Activated T-helper 1 cell treated with anti-CD3 and anti-CD28 coated beads, Interleukin-12 subunit alpha, Interleukin-12 subunit beta, Interleukin-2, Interleukin-4 antibody, amounts not matched to agents 30 ng/mL and 10 ng/mL and 1 ng/mL, durations not matched to agents 14 hours and 24 hours and 36 hours (primary cell): ENCODE measurements at places on chromosomes 16 and 17. TPM values are rescaled to one million over a fixed set of nuclear protein-coding genes. Genes with fewer than 3 reads are reported as not detected.
A peak's percentile ranks its signal among the peaks of the same experiment; 100 is the strongest.

FAM83G gene
- total RNA-seq = 13.0 and 13.2 TPM in 2 replicates

OR4D1 gene
- total RNA-seq = 0.10 and 0.26 TPM in 2 replicates

CHST4 gene
- not detected in 2 replicates for total RNA-seq

IFT20 gene
- 21.3 and 25.8 TPM in 2 replicates for total RNA-seq

ZBTB4 gene
- total RNA-seq = 15.1 and 16.0 TPM in 2 replicates

GRCh38 chr16:79393127-79393526 is 207.4 kb downstream of the MAF start:
- H3K27me3 ChIP-seq = peaks cover 12% of the 10 kb centered on the region
- no peaks in the 10 kb centered on the region for H3K36me3 ChIP-seq
- no peak for DNase-seq
- no peaks in the 10 kb centered on the region for H3K4me1 ChIP-seq
- H3K27ac ChIP-seq = no peak overlapping the region

GRCh38 chr17:73976676-73977521 is 226.6 kb upstream of the RPL38 start:
- no peak overlapping the region for H3K4me3 ChIP-seq
- H3K27ac ChIP-seq = no peak overlapping the region
- no peak for DNase-seq
- no peaks in the 10 kb centered on the region for H3K27me3 ChIP-seq

- no peak overlapping the region for H3K4me3 ChIP-seq
- DNase-seq = no peak
- H3K27ac ChIP-seq = no peak overlapping the region
- peaks cover 41% of the 10 kb centered on the region for H3K36me3 ChIP-seq
Observed at GRCh38 chr17:17155568-17155967, 50.6 kb downstream of the PLD6 start.

- H3K27me3 ChIP-seq = no peaks in the 10 kb centered on the region
- H3K4me1 ChIP-seq = no peaks in the 10 kb centered on the region
- DNase-seq = no peak
- no peaks in the 10 kb centered on the region for H3K36me3 ChIP-seq
Observed at GRCh38 chr16:5478036-5478435, 380.4 kb upstream of the EEF2KMT start.

GRCh38 chr16:17368446-17368845 is 102.3 kb downstream of the XYLT1 start:
- H3K4me3 ChIP-seq = peak overlapping the region; percentile 83
- peaks cover 88% of the 10 kb centered on the region for H3K4me1 ChIP-seq
- peak overlapping the region; percentile 93 for H3K27ac ChIP-seq
- no peak for DNase-seq
- no peaks in the 10 kb centered on the region for H3K27me3 ChIP-seq

- H3K27ac ChIP-seq = no peak overlapping the region
- no peak overlapping the region for H3K4me3 ChIP-seq
- H3K4me1 ChIP-seq = peaks cover 16% of the 10 kb centered on the region
- no peaks in the 10 kb centered on the region for H3K36me3 ChIP-seq
- H3K27me3 ChIP-seq = no peaks in the 10 kb centered on the region
- no peak for DNase-seq
Observed at GRCh38 chr17:59423137-59423724, 91.8 kb downstream of the YPEL2 start.

GRCh38 chr16:48182979-48183537 is 27.3 kb upstream of the ABCC12 start:
- no peak for DNase-seq
- no peak overlapping the region for H3K27ac ChIP-seq
- no peak overlapping the region for H3K4me3 ChIP-seq
- peaks cover 3% of the 10 kb centered on the region for H3K27me3 ChIP-seq
- peaks cover 2% of the 10 kb centered on the region for H3K4me1 ChIP-seq
- no peaks in the 10 kb centered on the region for H3K36me3 ChIP-seq

DNA sequence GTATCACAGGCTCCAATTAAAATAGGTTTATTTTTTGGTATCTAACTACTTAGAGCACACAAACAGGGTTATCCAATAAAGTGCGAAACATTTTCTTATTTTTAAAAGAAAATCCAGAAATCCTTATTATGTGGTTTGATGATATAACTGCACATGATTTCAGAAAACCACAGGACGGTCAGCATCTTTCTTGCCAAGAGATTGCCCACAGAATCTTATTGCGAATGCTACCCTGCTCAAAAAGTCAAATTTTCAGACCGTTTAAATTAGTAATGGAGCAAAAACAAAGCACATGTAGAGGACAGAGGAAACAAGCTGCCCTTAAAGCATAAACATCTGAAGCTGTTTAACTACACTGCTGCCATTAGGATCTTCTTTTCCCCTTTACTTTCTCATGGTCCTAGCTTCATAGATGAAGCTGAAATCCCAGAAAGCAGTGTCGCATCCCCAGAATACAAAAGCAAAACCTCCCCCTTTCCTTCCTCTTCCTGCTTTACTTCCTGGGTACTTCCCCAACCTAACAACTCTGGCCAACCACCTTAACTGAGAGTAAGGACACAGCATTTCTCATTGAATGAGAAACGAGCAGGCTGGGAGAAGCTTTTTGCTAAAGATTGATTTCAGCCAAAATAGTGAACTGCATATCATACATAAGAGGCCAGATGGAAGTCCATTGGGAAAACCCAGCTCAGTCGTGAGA is 43.7 kb downstream of the CMTM4 start:
- peaks cover 9% of the 10 kb centered on the region for H3K27me3 ChIP-seq
- peaks cover 21% of the 10 kb centered on the region for H3K4me1 ChIP-seq
- no peaks in the 10 kb centered on the region for H3K36me3 ChIP-seq
- H3K27ac ChIP-seq = no peak overlapping the region

DNA sequence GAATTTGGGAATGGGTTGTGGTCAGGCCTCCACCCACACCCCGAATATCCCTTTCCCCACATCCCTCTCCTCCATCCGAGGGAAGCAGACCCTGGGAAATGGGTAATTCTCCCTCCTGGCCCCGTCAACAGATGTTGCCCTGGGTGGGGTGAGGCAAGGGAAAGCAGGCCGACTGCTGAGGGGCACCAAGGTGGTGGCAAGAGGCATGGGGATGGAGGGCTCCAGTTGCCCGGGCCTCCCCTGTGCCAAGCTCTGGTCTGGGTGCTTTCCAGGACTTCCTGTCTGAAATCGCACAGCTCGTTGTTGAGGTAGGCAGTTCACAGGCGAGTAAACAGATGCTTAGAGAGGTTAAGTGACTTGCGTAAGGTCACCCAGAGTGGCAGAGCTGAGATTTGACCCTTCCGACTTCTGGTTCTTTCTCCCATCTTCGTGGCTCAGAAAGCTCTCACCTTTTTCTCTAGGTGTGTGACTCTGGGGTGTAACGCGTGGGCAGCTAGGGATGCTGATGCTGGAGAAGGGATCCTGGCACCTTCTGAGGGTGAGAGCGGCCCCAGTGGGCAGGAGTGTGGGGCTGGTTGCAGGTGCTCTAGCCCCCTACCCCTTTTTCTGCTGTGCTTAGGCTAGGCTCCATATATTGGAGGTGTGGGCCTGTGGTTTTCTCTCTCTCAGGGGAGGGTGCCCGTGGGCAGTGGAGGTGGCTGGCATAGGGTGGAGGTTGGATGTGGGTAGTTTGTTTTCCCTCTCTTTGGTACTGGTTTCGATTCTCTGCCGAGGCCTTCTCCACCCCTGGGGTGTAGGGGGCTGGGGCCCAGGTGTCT is 17.2 kb downstream of the RARA start:
- H3K36me3 ChIP-seq = peaks cover 7% of the 10 kb centered on the region
- H3K4me1 ChIP-seq = peaks cover 92% of the 10 kb centered on the region
- H3K4me3 ChIP-seq = peak overlapping the region; percentile 73
- H3K27me3 ChIP-seq = no peaks in the 10 kb centered on the region
- DNase-seq = peak; percentile 41

- H3K36me3 ChIP-seq = no peaks in the 10 kb centered on the region
- no peak overlapping the region for H3K4me3 ChIP-seq
- no peak overlapping the region for H3K27ac ChIP-seq
- no peaks in the 10 kb centered on the region for H3K4me1 ChIP-seq
Observed at GRCh38 chr16:27113341-27113841, 46.7 kb downstream of the C16orf82 start.

DNA sequence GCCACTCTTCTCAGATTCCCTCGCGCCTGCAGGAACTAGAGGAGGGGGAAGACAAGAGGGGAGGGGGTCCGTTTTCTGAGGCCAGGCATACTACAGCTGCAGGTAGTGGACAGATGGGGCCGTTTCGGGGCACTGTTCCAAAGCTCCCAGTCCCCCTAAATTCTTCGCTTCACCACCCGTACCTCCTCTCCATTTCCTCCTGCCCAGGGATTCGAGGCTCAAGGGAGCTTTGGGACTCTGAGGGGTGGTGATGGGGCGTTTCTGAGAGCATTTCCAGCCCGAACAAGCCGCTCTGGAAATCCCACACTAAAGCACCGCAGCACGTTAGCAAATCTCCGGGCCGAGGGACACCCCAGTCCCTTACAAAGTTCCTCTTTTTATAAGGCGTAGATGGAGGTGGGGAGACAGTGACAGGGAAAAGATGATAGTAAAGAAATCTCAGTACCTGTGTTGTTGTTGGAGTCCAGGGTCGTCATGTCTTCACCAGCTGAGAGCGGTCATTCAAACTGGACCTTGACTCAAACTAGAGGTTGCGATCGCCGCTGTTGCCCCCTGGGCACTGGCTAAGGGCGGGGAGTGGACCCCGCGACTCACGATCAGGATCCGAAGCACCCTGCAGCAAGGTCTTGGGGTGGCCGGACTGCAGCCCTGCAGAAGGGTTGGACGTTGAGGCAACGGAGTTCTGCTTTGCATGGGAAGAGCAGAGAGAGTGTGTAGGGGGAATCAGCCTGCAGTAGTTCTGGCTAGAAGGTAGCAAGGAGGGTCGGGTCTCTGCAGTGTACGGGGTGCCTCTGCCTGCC is 570 bp downstream of the NR1D1 start:
- H3K36me3 ChIP-seq = peaks cover 27% of the 10 kb centered on the region
- peak overlapping the region; percentile 85 for H3K27ac ChIP-seq

DNA sequence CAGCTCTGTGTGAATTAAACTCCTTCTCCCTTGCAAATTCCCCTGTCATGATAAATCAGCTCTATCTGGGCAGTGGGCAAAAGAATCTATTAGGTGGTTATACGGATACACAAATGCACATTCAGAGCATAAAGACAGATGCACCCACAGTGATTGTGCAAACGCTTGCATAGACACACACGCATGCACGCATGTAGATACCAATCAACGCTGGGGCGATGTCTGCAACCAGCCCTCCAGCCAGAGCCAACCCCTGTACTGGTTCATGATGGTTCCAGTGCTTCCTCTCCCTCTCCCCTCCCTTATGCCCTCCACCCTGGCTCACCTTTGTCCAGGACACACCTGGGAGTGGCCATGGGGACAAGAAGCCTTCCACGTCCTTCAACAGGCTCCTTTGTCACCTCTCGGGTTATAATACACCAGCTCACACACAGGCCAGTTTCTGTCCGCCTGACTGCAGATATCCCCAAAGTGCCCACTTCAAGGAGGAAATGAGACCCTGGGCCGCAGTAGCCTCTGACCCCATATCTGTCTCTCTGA is 33.1 kb upstream of the SNN start:
- H3K27me3 ChIP-seq = peaks cover 11% of the 10 kb centered on the region
- no peaks in the 10 kb centered on the region for H3K4me1 ChIP-seq
- no peak overlapping the region for H3K27ac ChIP-seq
- H3K36me3 ChIP-seq = no peaks in the 10 kb centered on the region
- no peak overlapping the region for H3K4me3 ChIP-seq
- DNase-seq = no peak

DNA sequence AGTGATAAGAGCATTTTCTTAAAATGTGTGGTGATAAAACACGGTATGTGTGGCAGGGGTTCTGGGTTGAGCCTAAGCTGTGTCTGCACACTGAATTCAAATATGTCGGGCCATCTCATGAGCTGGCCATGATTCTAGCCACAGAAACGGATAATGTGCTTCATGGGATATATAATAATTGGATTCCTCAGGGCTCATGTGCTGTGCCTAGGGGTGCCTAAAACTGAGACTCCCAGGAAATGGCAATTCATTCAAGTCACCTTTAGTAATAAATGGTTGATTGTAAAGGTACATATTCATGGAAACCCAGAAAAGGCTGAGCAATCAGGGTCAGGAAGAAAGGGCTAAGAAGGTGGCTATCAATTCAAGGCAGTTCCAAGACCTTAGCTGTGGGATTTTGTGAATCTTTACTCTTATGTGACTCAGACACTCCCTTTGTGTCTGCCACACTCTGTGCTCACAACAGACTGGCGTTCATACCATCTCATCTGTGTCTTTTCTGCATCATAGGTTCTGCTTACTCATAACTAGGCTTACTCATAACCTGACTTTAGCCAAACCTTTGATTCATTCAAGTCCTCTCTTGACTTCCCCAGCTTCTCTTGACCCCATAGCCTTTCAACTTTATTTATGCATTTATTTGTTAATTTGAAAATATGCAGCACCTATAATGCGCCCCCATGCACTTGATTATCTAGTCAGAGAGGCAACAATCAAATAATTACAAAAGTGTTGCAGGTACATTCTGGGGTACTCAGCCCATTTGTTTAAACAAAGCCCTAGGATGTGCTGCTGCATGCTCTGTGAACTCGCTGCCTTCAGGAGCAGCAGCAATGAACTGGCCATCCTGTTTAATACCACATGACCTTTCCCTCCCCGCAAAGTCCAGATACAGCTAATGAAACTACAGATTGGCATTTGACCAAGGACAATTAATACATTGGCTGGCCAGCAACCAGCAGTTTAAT is 28.4 kb upstream of the MED13 start:
- H3K27me3 ChIP-seq = peaks cover 11% of the 10 kb centered on the region
- H3K4me1 ChIP-seq = peaks cover 14% of the 10 kb centered on the region
- no peak overlapping the region for H3K27ac ChIP-seq
- no peak overlapping the region for H3K4me3 ChIP-seq
- no peaks in the 10 kb centered on the region for H3K36me3 ChIP-seq
- no peak for DNase-seq

DNA sequence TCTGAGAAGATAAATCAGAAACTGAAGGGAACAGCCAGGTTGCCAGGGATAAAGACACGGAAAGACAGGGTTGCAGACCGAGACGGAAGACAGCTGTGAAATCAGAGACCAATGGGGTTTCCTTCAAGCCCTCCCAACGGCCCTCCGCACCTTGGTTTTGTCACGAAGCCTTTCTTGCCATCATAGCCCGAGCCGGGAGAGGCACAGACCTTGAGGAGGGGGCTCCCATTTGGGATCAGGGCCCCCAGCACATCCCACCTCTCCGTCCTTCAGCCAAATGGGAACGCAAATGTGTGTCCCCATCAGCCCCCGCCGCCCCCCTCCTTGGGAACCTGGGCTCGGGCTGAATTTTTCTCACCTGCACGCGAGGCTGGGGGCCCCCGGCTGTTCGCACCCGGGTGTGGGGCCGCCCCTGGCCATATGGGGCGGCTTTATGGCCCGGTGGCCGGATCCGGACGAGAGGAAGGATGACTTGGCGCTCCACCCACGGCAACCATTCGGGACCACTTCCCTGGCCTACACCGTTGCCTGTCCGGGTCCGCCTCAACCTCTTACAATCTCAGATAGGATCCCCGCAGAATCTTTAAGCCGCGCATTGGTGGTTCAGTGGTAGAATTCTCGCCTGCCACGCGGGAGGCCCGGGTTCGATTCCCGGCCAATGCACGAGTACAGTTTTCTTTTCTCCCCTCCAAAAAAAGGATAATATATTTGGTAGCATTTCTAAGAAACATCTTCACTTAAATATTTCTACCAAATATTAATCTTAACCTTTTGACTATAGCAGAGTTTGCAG is 1.4 kb upstream of the HES7 start:
- peaks cover 49% of the 10 kb centered on the region for H3K4me1 ChIP-seq
- peak; percentile 79 for DNase-seq
- H3K4me3 ChIP-seq = peak overlapping the region; percentile 91
- H3K27ac ChIP-seq = peak overlapping the region; percentile 97
